ENCODE measurements at places on chromosomes 7 and 10.
A peak's percentile ranks its signal among the peaks of the same experiment; 100 is the strongest.

GRCh38 chr10:120184547-120185337 is 272.3 kb upstream of the PLPP4 start:
- DNase-seq: no peak

DNA sequence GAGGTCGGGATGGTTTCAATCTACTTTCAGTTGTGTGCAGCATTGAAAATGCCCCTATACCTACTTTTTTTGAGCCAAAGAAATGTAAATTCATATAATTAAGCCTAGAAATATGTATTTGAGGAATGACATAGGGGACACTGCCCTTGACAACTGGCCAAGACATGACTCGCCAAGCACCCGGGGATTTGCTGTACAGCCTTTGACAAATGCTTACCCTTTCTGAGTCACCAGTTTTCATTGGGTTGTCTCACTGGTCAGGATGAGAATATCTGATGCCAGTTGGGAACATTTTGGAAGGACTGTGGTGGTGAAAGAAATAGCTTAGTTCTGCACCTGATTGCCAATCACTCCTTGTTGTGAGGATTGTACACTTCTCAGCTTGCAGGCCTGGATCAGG is 166.8 kb upstream of the HABP2 start:
- no peak for DNase-seq

GRCh38 chr7:130490888-130491804 is 739 bp upstream of the MEST start:
- DNase-seq: peak; percentile 19

DNA sequence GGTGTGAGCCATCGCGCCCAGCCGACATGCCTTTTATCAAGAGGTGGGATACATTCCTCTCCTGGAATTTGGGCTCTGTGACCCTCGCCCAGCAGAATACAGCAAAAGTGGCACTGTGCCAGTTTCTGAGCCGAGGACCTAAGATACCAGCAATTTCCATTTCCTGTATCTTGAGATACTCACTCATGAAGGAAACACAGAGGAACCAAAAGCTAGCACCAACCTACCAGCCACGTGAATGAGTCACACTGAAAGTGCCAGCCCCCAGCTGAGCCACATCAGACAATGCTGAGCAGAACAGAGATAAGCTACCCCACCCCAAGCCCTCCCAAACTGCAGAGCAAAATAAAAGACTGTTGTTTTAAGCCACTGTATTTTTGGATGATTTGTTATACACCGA is 56.3 kb downstream of the CACUL1 start:
- peak; percentile 86 for DNase-seq

DNA sequence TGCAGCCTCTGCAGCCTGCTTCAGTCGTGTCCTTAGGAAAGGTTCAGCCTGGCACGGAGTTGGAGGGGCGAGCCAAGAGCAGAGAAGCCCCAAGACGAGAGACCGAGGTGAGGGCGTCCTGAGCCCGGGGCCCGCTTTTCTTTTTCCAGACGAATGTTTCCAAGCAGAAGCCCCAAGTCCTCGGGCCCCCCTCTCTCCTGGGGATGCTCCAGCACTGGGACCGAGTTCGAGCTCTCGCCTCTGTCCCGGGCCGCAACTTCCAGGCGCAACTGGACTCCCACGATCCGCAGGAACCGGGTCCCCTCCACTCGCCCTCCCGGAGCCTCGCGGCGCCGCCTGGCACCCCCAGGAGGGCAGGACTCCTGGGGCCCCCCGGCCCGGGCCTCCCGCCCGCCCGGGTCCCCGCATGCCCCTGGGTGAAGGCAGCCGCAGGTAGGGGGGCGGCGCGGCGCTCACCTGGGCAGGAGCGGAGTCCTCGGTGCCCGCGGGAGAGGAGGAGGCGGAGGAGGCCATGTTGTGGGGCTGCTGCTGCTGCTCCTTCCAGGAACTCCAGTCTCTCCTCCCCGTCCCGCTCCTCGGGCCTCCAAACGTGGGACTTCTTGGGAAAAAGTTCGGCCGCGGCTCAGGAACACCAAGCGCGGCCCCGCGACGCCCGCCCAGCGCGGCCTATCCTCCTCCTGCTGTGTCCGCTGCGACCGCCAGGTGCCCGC is 45.3 kb upstream of the CDK1 start:
- peak; percentile 51 for DNase-seq

DNA sequence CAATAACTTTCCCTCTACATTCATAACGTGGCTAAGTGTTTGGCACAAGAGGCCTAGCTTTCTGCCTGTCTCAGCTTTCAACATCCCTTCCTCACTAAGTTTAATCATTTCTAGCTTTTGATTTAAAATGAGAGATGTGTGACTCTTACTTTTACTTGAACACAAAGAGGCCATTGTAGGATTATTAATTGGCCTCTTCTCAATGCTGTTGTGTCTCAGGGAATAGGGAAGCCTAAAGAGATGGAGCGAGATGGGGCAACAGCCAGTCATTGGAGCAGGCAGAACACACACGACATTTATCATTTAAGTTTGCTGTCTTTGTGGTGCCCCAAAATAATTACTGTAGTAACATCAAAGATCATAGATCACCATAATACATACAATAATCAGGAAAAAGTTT is 167.1 kb upstream of the TRIM24 start:
- DNase-seq: no peak

DNA sequence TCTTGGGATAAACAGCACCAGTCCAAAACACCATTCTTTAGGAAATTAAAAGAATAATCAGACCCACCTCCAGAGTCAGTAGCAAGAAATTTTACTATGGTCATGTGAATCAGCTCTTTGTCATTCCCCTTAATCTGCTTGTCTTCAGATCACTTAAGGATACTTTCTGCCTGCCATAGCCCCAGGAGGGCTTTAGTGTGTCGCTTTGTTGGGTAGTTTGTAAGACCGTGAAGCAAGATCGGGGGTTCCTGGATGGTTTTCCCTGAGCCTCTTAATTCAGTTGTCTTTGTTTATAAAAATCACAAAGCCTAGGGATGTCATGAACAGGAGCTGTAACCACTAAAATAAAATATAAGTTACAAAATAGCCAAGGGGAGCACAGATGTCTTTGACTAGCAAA is 223.6 kb downstream of the RELN start:
- no peak for DNase-seq

- no peak for DNase-seq
These were observed 194.8 kb upstream of the NRP1 start for GRCh38 chr10:33529234-33529633.

All from activated CD4-positive, alpha-beta memory T cell treated with anti-CD3 and anti-CD28 coated beads, Interleukin-2, amount 10 ng/mL, durations not matched to agents 7 days and 5 days (primary cell).